CD4-positive, alpha-beta memory T cell (primary cell): ENCODE measurements at places on chromosomes 4 and X. TPM values are rescaled to one million over a fixed set of nuclear protein-coding genes. Genes with fewer than 3 reads are reported as not detected.

GRCh38 chrX:118355225-118355920, 9.5 kb downstream of the WDR44 start:
- H3K36me3 ChIP-seq, result no peaks in the 10 kb centered on the region
- peaks cover 61% of the 10 kb centered on the region for H3K4me1 ChIP-seq
- DNase-seq, result no peak
- H3K4me3 ChIP-seq, result no peak overlapping the region

Gene KCNIP4
- 0.26 TPM for polyA plus RNA-seq

GRCh38 chr4:79178760-79179159, 147.1 kb downstream of the NAA11 start:
- no peaks in the 10 kb centered on the region for H3K4me1 ChIP-seq
- H3K4me3 ChIP-seq, result no peak overlapping the region
- H3K27me3 ChIP-seq, result no peaks in the 10 kb centered on the region
- no peaks in the 10 kb centered on the region for H3K36me3 ChIP-seq
- no peak for DNase-seq

GRCh38 chr4:86279293-86279960, 80.4 kb downstream of the MAPK10 start:
- H3K4me1 ChIP-seq, result no peaks in the 10 kb centered on the region
- H3K4me3 ChIP-seq, result no peak overlapping the region
- no peaks in the 10 kb centered on the region for H3K36me3 ChIP-seq
- no peaks in the 10 kb centered on the region for H3K27me3 ChIP-seq
- H3K27ac ChIP-seq, result no peak overlapping the region

DNA sequence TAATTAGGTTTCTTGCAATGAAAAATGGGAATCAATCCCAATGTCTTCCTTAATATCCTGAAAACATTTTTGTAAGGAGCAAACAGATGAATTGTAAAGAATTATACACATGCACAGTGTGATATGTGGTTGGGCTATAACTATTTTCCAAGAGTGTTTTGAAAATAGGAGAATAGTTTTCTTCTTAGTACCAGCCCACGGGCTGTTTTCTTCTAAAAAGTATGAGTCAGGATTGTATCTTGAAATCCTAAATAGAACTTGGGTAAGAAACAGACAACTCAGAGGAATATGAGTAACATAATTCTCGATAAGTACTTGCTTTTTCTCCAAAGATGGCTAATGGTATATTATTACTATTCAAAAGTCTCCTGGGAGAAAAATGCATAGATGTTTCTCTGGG, 136.7 kb downstream of the MAGEC2 start:
- H3K36me3 ChIP-seq, result no peaks in the 10 kb centered on the region
- no peak for DNase-seq
- no peaks in the 10 kb centered on the region for H3K27me3 ChIP-seq
- no peak overlapping the region for H3K27ac ChIP-seq
- H3K4me1 ChIP-seq, result no peaks in the 10 kb centered on the region

DNA sequence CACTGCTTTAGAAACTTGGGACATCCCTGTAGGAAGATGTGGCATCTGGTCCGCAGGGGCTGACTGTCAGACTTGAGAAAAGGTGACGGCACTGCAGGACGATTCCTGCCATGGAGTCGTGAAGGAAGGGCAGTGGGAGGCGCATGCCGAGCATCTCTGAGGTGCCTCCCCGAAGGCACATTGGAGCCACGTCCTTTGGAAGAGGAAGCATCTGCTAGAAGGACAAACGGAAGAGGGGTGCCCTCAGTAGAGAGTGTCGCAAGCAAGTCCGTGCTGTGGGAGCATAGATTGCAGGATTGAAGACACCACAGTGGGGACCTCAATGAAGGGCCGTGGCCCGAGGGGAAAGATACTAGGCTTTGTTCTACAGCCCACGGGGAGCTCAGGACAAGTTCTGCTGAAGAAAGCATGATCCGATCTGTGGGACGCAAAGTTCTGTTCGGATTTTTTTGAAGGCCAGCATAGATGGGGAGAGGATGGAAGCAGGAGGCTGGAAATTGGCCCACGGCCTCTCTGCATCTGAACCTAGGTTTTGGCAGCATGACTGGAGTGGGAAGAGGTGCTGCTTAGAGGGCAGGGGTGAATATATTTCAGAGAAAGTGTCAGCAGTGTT, 24.2 kb upstream of the HELT start:
- no peaks in the 10 kb centered on the region for H3K36me3 ChIP-seq
- no peak overlapping the region for H3K27ac ChIP-seq
- DNase-seq, result no peak
- H3K27me3 ChIP-seq, result no peaks in the 10 kb centered on the region

DNA sequence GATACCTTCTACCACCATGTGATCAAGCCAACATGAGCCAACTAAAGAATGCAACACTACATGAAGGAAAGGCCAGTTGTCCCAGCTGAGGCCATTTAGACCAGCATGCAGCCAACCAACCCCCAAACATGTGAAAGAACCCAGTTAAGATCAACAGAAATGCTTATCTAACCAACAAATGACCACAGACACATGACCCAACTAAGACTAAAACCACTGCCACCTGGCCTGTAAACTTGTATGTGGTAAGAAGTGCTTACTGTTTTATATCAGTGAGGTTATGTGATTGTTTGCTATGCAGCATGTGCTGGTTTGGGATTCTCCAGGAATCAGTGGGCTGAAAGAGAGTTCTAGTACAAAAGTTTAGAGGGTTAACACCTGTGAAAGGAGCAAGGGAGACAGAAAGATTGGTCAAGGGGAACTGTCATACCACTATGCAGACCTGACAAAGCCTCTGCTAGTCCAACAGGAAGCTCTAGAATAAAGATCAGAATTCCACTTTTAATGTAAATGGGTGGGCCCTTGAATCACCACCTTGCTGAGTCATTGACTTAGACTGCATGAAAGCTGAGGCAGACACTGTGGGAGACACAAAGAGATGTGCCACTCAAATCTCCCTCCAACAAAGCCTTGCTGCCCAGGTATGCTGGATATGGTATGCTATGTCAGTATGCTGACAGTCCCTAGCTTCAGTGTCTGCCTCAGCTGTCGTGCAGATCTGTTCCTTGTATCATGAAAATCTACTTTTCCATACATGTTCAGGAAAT, 6.1 kb upstream of the SH3D19 start:
- H3K4me3 ChIP-seq, result no peak overlapping the region
- no peaks in the 10 kb centered on the region for H3K36me3 ChIP-seq
- no peak for DNase-seq

DNA sequence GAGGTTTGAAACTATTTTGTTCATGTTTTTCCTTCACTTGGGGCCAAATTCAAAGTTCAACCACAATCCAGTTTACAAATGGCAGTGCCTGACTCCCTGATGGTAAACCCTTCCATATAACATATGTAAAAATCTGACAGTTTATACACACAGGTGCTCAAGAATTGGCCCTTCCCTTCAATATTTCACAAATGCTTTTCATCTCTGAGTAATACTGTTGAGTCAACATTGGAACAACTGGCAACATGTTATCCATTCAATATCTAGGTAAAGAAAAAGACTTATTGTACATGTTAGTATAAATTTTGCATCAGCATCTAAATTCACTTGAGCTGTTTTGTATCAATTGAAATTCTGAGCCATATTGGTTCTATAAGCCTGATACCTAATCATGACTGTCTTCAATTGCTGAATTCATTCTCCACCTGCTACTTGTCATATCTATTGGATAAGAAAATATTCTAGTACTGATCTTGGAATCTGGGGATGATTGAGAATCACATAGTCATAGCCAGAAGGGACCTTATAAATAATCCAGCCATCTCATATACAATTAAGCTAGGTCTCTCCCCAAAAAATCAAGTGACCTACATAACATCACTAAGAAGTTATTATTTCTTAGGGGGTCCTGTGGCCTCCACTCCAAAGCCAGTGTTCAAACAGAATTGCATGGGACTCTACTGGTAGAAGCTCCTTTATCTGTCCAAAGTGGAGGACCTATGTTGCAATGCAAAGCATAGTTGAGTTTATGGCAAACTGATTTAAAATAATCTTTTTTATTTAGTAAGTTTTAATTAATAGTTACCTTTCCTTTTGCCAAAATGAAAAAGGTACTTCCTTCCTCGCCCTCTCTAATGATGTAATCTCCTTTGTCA, 61.9 kb downstream of the PRKG2 start:
- H3K4me1 ChIP-seq, result no peaks in the 10 kb centered on the region
- DNase-seq, result no peak
- H3K27ac ChIP-seq, result no peak overlapping the region

DNA sequence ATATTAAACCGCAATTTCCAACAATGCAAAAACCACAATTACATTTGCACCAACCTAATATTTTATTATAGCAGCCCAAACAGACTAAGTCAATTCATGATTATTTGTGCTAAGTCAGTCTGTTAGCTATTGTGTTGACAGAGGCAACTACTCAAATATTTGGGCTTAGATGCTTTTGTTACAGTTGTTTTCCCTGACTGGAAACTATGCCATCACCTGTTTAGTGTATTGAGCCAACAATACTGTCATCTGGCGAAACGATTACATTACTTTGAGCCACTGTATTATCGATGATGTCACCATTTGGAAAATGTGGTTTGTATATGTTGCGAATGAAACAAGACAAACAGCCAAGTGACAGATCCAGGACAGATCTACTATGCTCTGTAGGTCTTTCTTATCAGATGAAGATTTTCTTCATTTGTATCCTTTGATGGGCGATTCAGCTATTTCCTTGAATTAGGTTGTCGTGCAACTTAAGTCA, 38.7 kb upstream of the INTS6L start:
- H3K27ac ChIP-seq, result no peak overlapping the region
- H3K4me1 ChIP-seq, result no peaks in the 10 kb centered on the region
- H3K36me3 ChIP-seq, result no peaks in the 10 kb centered on the region
- no peak overlapping the region for H3K4me3 ChIP-seq
- DNase-seq, result no peak

DNA sequence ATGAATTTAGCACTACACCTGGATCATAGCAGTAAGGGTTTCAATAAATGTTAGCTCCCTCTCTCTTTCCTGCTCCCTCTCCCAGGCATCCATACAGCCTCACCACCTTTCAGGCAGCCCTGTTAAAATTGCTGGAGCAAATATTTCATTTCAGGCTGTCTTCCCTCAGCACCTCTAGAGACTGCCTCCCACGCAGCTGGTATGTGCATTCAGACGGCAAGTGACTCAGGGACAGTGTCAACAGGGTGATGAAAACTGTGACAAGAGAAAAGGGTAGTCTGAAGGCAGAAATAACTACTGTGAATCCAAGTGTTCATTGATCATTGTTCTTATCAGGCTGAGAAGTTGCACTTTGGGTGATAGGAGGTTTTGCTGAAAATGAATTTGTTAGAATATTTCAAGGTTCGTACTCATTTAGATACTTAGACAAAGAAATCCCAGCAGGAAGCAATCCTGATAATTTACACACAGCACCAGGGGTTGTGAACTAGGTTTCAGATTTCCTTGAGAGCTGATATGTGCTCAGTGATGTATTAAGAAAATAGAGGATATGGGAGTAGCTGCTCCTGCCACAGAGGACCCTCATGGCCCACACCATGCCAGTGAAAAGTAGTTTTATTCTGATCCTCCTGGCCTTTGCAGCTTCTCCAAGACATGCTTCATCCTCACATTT, 424.2 kb downstream of the FGF13 start:
- no peak overlapping the region for H3K4me3 ChIP-seq
- DNase-seq, result no peak
- no peak overlapping the region for H3K27ac ChIP-seq
- no peaks in the 10 kb centered on the region for H3K36me3 ChIP-seq
- H3K27me3 ChIP-seq, result no peaks in the 10 kb centered on the region
- no peaks in the 10 kb centered on the region for H3K4me1 ChIP-seq

- no peaks in the 10 kb centered on the region for H3K4me1 ChIP-seq
- DNase-seq, result no peak
- H3K4me3 ChIP-seq, result no peak overlapping the region
- no peaks in the 10 kb centered on the region for H3K27me3 ChIP-seq
Observed at GRCh38 chrX:132367984-132368383, 120.9 kb downstream of the MBNL3 start.

DNA sequence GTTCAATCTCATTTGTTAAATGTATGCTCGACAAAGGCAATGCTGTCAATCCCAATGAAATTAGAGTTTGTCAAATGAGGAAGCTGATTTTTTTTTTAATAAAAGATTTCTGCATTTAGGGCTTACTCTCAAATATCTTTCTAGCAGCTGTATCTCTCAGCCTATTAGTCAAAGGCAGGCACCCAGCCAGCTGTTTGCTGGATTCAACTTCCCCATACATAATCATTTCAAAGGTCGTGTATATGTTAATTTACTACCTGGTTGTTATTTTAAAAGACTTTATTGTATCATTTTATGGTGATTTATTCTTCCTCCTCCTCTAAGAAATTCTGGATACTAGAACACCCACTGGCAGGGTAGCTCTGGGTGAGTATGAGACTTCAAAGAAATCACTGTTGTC, 27.1 kb downstream of the RAI2 start:
- H3K4me1 ChIP-seq, result no peaks in the 10 kb centered on the region
- H3K27ac ChIP-seq, result no peak overlapping the region
- no peaks in the 10 kb centered on the region for H3K27me3 ChIP-seq
- no peak overlapping the region for H3K4me3 ChIP-seq
- no peaks in the 10 kb centered on the region for H3K36me3 ChIP-seq
- no peak for DNase-seq

Gene GATA1
- not detected for polyA plus RNA-seq

Gene SPACA5
- polyA plus RNA-seq, result not detected

DNA sequence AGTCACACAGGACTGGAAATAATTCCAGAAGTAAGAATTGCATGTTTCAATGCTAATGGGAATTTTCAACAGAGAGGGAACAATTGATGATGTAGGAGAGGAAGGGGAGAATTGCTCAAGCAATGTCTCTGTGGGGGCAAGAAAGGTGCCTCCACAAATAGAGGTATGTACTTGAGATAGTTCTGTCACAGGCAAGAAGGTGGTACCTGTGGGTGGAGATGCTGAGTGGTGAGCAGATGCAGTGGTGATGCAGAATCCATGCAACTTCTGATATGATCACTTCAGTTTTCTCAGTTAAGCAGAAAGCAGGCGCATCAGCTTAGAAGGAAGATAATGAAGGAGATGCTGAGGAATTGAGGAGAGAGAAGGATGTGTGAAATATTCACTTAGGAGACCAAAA, 55.1 kb upstream of the SEC24B start:
- no peak overlapping the region for H3K27ac ChIP-seq
- no peak overlapping the region for H3K4me3 ChIP-seq
- H3K4me1 ChIP-seq, result no peaks in the 10 kb centered on the region
- no peaks in the 10 kb centered on the region for H3K27me3 ChIP-seq

DNA sequence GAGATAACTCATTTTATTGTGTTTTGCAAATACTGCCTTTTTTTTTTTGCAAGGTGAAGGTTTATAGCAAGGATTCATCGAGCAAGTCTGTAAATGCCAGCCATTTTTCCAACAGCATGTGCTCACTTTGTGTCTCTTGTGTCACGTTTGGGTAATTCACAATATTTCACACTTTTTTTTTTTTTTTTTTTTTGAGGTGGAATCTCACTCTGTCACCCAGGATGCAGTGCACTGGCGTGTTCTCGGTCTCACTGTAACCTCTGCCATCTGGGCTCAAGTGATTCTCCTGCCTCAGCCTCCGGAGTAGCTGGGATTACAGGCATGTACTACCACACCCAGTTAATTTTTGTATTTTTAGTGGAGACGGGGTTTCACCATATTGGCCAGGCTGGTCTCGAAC, 1.9 kb downstream of the RNF4 start:
- H3K4me3 ChIP-seq, result peak overlapping the region; percentile 84
- peak overlapping the region; percentile 98 for H3K27ac ChIP-seq
- H3K4me1 ChIP-seq, result peaks cover 72% of the 10 kb centered on the region
- H3K27me3 ChIP-seq, result no peaks in the 10 kb centered on the region
- DNase-seq, result peak; percentile 47

Gene HERC6
- polyA plus RNA-seq, result 32.0 TPM

Gene STBD1
- polyA plus RNA-seq, result 3.4 TPM

- H3K27me3 ChIP-seq, result no peaks in the 10 kb centered on the region
- H3K36me3 ChIP-seq, result no peaks in the 10 kb centered on the region
- no peak overlapping the region for H3K27ac ChIP-seq
- no peak for DNase-seq
- no peak overlapping the region for H3K4me3 ChIP-seq
Observed at GRCh38 chrX:76029385-76029784, 143.5 kb upstream of the PBDC1 start.
